ENCODE measurements at places on chromosomes 5 and 9. TPM values are rescaled to one million over a fixed set of nuclear protein-coding genes. Genes with fewer than 3 reads are reported as not detected.

The SPOCK1 gene
- total RNA-seq, result 54.8 TPM

The ADAMTS16 gene
- 2.6 TPM for total RNA-seq

The CERCAM gene
- 86.8 TPM for total RNA-seq

The ANGPTL2 gene
- total RNA-seq, result 19.9 TPM

The COL23A1 gene
- total RNA-seq, result not detected

GRCh38 chr5:41636605-41637004 is 126.2 kb upstream of the PLCXD3 start:
- DNase-seq, result peak; percentile 9

GRCh38 chr5:80389580-80389979 is 18.3 kb upstream of the ZFYVE16 start:
- no peak for DNase-seq

DNA sequence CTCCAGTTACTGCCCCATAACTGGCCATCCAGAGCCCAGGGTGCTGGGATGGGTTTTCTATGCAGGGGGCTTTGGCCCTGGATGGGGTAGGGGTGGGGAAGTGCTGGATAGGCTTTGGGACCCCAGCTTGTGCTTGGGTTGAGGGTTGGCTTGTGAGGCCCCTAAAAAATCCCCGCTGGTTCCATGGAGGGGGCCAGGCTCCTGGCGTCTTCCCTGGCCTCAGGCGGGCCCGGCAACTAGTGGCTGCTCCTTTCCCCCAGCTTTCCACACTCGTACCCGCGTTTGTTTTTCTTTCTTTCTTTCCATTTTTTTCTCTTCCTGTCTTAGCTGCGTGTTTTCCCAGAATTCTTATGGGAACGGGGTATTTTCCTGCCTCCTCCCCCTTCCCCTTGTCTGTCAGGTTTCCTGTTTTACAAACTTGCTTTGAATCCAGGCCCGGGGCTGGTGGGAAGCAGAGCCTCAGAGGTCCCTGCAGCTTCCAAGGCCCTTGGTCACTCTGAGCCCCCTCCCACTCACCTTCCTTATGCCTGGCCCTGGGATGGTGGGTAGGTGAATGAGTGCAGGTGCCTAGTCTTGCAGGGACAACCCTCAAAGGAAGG is 40.2 kb downstream of the RGS3 start:
- no peak for DNase-seq

- no peak for DNase-seq
Observed at GRCh38 chr5:133850811-133851210, 117.6 kb downstream of the C5orf15 start.

DNA sequence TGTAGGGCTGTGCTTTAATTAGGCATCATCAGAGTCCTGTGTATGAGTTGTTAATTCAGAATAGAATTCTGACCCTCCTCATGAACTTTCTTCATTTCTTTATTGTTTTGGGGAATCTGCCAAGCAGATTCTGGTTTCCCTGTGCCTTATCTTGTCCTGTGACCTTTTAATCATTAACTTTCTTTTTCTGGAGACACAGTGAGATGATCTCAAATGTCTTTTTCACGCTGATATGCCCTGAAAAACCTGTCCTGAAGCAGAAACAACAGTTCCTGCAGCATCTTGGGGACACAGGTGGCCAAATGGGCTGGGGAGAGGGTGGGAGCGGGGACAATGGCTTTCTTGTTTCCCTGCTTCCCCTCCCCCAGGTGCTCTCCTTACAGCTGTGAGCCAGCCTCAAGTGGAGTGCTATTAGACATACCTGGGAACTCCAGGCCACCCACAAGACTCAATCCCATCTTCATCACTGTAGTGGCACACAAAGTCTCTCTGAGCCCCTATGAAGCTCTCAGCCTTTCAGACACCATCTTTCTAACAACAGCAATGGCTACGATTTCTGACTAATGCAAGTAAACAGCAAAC is 213.8 kb downstream of the ATP10B start:
- no peak for DNase-seq

- DNase-seq, result no peak
Observed at GRCh38 chr5:81226949-81227348, 6.2 kb upstream of the CKMT2 start.

- no peak for DNase-seq
Observed at GRCh38 chr9:117014061-117014460, 327.0 kb downstream of the TRIM32 start.

DNA sequence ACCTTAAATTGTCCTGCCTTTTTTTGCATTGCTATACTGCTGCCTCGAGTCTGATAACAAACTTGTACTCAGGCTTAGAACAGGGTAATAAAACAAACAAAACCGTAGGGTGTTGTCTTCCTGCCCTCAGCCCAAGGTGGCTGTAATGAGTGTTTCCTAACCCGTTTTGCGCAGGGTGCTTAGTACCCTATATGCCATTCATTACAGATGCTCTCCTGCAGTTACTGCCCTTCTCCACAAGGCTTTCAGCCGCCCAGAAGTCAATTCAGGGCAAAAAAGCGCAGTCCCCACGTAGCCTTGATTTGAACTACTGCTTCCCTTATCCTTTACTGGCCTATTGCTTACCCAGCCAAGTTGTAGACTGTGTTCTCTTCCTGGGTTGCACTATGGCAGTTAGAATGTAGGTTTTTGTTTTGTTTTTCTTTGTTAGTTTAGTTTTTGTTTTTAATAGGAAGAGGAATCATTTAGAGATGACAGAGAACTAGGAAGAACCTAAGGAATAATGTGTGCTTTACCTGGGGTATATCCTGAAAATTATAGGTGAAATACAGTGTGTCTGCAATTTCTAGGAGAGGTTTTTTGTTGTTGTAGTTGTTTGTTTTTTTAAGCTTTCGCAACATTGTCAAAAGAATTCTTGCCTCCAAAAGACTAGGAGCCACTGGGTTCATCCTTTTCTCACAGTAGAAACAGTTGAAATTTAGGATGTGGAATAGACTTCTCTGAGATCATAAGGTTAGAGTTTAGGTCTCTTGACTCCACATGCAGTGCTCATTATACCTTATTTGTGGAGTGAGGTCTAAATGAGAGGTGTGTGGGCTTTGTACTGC is 1.3 kb downstream of the HMGXB3 start:
- DNase-seq, result peak; percentile 85

- DNase-seq, result peak; percentile 17
Observed at GRCh38 chr5:158056130-158056825, 197.3 kb upstream of the CLINT1 start.

- DNase-seq, result no peak
Observed at GRCh38 chr9:88673886-88674285, 138.9 kb downstream of the NXNL2 start.

- DNase-seq, result no peak
Observed at GRCh38 chr5:143004361-143005145, 234.4 kb downstream of the ARHGAP26 start.

- no peak for DNase-seq
Observed at GRCh38 chr9:111715471-111715870, 54.1 kb downstream of the GNG10 start.

GRCh38 chr5:38202741-38203140 is 55.6 kb upstream of the EGFLAM start:
- no peak for DNase-seq

GRCh38 chr5:155897761-155898160 is 429.2 kb upstream of the SGCD start:
- no peak for DNase-seq

DNA sequence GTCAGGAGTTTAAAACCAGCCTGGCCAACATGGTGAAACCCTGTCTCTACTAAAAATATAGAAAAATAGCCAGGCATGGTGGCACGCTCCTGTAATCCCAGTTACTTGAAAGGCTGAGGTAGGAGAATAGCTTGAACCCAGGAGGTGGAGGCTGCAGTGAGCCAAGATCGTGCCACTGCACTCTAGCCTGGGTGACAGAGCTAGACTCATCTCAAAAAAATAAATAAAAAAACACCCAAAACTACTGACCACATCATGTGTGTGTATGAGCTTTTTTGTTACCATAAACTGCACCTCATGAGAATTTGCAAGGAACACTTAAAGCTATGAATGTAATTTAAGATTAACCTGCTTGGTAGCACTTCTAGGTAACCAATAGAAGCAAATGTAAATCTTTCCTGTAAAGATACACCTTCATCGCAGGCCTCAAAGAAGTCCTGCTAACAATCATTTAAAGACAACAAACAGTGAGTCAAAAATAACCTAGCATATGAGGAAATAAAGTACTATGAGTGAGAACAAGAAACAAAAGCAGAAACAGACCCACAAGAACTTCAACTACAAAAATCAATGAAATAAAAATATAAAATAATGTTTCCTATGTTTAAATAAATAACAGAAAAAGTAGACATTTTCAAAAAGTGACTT is 13.0 kb downstream of the SLC38A9 start:
- DNase-seq, result no peak

GRCh38 chr5:146042628-146043279 is 62.6 kb downstream of the PLAC8L1 start:
- peak; percentile 67 for DNase-seq

DNA sequence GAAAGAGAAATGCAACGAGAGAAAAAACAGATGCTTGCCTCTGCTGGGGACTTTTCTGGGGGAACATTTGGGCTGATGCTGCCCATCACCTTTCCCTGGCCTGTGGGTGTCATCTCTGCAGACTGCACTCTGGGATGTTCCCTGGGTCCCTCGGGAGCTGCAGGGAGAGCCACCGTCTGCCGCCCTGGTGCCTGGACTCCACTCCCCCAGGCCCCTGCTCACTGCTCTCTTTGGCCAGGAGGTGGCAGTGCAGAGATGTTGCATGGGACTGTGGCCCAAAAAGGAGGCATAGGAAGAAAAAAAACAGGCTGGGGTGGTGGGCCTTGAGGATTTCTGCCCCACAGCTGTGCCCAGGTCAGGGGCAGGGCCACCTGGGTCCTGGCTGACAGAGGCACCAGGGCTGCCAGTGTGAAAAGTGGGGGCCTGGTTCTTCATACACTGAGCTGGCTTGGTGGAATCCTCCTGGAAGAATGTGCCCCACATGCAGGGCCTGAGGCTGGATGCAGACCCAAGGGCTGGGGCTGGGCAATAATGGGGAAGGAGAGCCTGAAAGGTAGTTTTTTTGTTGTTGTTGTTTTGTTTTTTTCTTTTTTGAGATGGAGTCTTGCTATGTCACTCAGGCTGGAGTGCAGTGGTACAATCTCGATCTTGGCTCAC is 353.6 kb downstream of the SLIT3 start:
- DNase-seq, result peak; percentile 25

DNA sequence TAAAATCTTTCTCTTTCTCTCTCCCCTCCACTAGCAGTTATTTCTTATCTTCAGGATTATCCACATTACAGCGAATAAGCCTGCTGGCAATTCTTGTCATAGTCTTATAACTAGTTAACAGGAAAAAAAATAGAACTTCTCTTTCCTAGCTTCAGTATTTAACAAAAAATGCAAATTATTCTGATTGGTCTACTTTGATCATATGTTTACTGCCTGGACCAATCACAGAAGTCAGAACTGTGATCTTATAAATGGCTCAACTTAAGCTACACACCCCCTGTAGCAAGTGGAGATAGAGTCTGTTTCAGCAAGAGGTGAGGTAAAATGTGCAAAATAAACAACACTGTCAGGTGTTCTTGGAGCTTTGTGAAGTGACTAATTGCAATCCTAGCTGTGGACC is 389.4 kb upstream of the TUSC1 start:
- no peak for DNase-seq

- peak; percentile 89 for DNase-seq
Observed at GRCh38 chr9:81559709-81560108, 129.6 kb downstream of the TLE1 start.

DNA sequence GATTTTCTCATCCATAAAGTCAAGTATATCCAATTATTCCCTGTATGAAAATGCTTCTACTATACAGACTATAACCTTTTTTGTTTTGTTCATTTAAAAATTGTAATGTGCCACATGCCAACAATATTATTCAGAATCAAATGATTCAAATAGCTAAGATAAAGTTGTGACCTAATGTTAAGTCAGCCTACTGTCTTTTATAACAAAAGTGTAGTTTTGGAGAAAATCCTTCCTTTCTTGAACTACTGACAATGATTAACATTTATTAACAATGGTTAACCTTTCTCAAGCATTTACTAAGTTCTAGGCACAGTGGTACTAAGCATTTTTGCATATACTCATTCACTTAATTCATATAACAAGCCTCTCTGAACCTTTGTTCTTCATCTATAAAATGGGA is 25.0 kb downstream of the CSF2 start:
- no peak for DNase-seq

DNA sequence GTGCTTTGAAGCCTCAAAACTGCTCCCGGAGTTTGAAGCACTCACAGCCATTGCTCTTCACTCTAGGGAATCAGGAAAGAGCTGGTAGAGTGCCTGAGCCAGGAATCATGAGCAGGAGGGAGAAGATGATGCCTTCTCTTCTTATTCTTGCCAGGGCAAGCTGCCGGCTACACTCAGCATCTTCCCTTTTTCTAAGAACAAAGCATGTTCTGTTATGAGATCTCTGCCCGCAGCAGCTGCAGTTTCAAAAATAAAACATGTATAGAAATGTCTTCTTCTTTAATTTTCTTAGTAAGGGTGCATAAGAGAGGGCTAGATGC is 57.9 kb upstream of the RICTOR start:
- DNase-seq, result no peak

Measured in fibroblast of villous mesenchyme (primary cell).